ENCODE measurements at places on chromosomes 16 and 17. TPM values are rescaled to one million over a fixed set of nuclear protein-coding genes. Genes with fewer than 3 reads are reported as not detected.

The PDILT gene
- total RNA-seq = not detected

The MYH13 gene
- total RNA-seq = not detected

The LGALS3BP gene
- 219 TPM for total RNA-seq

DNA sequence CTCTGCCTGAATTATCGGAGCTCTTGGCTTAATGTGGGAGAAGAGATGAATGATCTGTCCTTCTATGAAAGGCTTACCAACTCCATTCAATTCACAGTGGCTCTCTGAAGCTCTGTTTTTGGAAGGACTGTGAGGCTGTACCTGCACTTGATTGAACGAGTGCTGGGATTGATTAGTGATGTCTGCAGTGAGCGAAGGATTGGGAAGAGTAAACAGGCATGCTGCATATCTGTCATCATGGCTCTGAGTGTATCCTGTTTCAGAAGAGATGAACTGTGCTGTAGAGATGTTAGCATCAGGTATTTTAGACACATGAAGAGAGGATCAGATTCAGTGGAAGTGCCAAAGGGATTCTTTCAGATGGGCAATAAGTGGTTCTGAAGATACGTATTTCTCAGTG is 564.0 kb downstream of the MAF start:
- DNase-seq = no peak

- no peak for DNase-seq
Observed at GRCh38 chr17:79142375-79142774, 67.8 kb downstream of the ENGASE start.

DNA sequence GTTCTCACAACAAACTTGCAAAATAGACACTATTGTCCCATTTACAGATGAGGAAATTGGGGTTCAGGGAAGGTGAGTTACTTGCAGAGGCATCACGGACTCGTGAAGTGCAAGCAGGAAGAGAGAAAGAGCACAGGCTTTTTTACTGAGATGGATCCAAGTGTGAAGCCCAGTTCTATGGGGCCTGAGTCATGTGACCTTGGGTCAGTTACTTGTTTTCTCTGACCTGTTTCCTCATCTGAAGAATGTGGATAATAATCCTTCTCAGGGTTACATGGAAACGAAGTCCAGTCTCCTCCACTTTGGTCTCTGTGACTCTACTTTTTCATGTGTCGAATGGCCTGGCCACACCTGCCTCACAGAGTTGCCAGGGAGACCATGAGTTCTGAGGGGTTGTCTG is 134.4 kb downstream of the SPACA3 start:
- DNase-seq = no peak

GRCh38 chr17:2136241-2136640 is 81.3 kb downstream of the HIC1 start:
- no peak for DNase-seq

The C16orf95 gene
- 8.6 TPM for total RNA-seq

Data from activated CD4-positive, alpha-beta memory T cell treated with anti-CD3 and anti-CD28 coated beads, Interleukin-2, amount 10 ng/mL, durations not matched to agents 7 days and 5 days (primary cell).